ENCODE measurements at places on chromosomes 5 and 9.

DNA sequence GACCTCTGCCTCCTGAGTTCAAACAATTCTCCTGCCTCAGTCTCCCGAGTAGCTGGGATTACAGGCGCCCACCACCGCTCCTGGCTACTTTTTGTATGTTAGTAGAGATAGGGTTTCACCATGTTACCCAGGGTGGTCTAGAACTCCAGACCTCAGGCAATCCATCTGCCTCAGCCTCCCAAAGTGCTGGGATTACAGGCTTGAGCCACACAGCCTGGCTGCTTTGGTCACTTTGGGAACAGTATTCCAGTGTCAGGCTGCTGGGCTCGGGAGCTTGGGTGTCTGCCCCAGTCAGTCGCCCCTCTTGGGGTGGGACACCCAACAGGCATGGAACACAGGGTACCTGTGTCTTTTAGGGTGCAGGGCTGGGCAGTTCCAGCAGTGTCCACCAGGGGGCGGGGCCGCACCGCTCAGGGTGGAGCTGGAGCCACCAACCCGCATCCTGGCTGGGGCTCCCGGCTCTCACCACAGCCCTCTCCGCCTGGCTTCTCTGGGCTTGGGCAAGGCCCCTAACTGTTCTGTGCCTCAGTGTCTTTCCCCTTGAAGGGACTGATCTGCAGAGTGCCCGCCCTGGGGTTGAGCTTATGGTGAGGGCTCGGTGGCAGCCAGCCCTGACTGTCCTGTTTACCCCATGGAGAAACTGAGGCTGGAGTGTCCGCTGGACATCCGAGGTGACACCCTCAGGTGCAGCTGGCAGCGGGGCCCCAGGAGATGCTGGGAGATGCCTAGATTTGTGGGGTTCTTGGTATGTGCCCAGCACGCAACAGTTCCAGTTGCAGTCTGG lies 6.4 kb upstream of the RNU6ATAC start:
- no peak for DNase-seq

DNA sequence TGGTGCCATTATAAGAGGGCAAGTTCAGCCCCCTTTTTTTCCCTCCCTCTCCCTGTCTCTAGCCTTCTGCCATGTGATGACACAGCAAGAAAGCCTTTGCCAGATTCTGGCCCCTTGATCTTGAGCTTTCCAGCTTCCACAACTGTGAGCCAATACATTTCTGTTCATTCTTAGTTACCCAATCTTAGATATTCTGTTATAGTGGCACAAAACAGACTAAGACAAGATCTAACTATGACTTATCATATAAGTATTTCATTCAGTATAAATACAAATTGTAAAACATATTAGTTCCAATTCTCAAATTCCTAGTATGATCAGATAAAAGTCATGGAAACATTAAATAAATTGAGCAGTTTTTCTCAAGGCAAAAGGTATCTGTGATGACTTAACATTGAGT lies 276.3 kb downstream of the COX7C start:
- DNase-seq: no peak

- DNase-seq: no peak
Observed at GRCh38 chr5:166046956-166047355, 2244.5 kb upstream of the WWC1 start.

- no peak for DNase-seq
Observed at GRCh38 chr5:34626751-34627150, 29.4 kb upstream of the RAI14 start.

DNA sequence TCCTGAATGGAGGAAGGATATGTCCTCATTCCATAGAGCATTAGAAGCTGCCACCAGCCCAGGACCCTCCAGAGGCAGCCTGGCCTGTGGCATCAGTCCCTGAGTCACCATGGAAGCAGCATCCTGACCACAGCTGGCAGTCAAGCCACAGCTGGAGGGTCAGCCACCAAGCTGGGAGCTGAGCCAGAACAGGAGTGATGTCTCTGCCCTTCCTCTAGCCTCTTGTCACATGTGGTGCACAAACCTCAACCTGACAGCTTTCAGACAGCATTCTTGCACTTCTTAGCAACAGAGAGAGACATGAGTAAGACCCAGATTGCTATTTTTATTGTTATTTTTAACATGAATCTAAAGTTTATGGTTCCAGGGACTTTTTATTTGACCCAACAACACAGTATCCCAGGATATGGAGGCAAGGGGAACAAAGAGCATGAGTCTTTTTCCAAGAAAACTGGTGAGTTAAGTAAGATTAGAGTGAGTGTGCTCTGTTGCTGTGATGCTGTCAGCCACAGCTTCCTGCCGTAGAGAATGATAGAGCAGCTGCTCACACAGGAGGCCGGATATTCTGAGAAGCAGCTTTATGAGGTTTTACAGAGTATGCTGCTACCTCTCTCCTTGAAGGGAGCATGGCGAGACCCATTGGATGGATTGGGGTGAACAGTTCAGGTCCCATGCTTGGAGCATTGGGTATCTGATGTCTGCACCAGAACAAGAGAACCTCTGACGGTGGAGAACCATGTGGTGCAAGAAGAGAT lies 13.0 kb upstream of the CYFIP2 start:
- DNase-seq: no peak

DNA sequence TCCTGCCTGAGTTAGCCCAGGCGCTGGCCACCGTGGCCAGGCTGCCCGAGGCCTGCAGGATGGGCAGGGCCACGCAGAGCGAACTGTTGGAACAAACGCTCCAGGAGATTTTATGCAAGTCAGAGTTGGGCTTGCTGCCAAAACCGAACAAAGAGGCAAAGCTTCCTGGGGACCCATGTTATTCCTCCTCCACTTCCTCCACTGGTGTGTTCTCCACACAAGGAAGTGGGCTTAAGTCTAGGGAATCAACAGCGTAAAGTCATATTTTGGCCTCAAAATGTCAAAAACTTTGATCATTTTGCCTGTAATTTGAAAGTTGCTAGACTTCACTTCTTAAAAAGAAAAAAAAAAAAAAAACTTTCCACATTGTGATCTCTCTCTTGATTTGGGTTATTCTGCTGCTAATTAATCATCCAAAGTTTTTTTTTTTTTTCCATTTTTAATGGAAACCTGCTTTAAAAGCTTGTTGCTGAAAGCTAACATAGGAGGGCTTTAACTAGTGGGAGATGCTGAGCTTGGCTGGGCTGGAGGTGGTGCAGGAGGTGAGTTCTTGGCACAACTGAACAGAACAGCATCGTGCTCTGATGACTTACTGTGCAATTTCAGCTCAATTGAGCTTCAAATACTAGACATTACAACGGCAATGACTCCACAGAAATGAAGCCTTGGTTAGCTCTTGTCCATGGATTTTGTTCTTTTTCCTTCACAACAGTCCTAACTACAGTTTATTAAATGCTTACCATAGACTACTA lies 73.0 kb downstream of the PTPDC1 start:
- DNase-seq: peak; percentile 44

- peak; percentile 31 for DNase-seq
Observed at GRCh38 chr5:179974946-179975712, 67.4 kb upstream of the TBC1D9B start.

- peak; percentile 34 for DNase-seq
Observed at GRCh38 chr5:177368869-177369644, 11.3 kb downstream of the RGS14 start.

DNA sequence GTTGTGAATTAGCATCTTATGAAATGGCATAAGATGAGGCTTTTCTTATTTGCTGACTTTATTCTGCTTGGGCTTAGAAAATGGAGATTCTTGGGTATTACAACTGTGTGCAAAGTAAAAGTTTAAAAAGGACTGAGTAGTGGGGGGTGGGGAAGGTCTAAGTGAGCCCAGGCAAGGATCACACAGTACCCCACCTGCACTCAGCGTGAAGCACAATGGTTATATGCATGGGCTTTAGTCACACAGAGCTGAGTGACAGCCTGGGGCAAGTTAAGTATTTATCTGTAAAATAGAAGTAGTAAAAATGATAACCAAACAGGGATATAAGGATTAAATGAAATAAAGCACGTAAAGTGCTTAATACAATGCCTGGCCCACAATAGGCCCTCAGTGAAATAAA lies 247.4 kb downstream of the FAM114A2 start:
- DNase-seq: no peak

GRCh38 chr9:21852754-21853153 lies 50.3 kb downstream of the MTAP start:
- no peak for DNase-seq

- no peak for DNase-seq
Observed at GRCh38 chr5:124932791-124933600, 186.6 kb upstream of the ZNF608 start.

GRCh38 chr9:98345011-98345410 lies 89.6 kb upstream of the TBC1D2 start:
- DNase-seq: no peak

DNA sequence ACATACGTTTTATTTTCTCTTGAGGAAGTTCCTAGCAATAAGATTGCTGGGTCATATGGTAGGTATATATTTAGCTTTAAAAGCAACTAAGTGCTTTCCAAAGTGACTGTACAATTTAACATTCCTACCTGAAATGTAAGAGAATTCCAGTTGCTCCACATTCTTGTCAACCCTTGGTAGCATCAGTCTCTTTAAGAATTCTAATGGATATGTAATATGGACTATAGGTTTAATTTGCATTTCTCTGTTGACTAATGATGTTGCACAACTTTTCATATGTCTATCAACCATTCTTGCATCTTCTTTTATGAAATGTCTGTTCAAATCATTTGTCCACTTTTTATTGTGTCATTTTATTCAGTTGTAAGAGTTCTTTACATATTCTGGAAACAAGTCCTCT lies 6.7 kb upstream of the RASEF start:
- no peak for DNase-seq

DNA sequence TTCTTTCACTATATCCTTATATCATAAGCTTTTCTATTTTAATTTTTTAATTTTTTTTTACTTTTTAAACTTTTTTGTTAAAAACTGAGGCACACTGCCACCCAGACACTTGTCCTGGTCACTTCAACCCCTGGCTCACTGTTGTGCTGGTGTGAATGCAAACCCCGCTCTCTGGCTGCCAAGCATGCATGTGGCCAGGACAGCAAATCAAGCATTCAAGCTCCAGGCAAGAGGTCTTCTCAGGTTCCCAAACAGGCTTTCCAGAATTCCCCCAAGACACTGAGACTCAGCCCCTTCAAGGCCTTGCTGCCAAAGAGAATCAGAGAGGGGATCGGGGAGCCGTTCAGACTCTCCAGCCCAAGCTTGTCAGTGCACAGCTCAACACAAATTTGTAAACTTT lies 139.9 kb downstream of the FANCC start:
- no peak for DNase-seq

GRCh38 chr5:41648996-41649395 lies 138.6 kb upstream of the PLCXD3 start:
- DNase-seq: no peak

- DNase-seq: no peak
Observed at GRCh38 chr9:125887172-125887571, 140.0 kb downstream of the PBX3 start.

DNA sequence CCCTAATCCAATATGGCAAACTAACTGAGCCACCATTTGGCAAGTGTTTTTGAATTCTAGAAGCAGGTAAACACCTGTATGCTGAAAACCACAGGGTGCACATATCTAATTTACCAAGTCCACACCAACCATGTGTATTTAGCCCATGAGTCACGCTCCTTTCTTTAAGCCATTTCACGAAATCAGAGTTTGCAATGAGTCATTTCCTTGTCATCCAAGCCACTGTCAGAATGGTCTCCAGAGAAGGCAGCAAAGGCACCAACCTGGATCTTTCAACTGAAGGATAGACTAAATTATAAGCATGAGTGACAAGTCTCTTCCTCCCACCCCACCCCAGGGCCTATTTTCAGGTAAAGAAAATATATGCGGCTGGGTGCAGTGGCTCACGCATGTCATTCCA lies 110.0 kb downstream of the PAX5 start:
- DNase-seq: peak; percentile 22

GRCh38 chr5:122112733-122113558 lies 16.4 kb upstream of the ZNF474 start:
- no peak for DNase-seq

DNA sequence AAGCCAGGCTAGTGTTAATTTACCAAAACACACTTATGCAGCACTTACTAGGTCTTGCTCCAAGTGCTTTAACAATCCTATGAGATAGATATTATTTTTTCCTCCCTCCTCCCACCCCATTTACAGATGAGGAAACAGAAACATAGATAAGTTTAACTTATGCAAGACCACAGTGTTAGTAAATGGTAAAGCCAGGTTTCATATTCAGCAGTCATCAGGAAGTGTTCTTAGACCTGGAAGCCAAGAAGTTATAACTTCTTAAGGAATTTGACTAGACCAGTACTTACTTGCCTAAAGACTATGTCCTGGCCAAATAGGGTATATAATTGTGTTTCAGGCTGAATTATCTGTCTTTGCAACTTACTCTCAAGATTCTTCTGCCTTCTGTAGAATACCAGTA lies 15.9 kb downstream of the ABHD17B start:
- DNase-seq: peak; percentile 69

- DNase-seq: no peak
Observed at GRCh38 chr9:110128664-110129329, 79.2 kb downstream of the C9orf152 start.

DNA sequence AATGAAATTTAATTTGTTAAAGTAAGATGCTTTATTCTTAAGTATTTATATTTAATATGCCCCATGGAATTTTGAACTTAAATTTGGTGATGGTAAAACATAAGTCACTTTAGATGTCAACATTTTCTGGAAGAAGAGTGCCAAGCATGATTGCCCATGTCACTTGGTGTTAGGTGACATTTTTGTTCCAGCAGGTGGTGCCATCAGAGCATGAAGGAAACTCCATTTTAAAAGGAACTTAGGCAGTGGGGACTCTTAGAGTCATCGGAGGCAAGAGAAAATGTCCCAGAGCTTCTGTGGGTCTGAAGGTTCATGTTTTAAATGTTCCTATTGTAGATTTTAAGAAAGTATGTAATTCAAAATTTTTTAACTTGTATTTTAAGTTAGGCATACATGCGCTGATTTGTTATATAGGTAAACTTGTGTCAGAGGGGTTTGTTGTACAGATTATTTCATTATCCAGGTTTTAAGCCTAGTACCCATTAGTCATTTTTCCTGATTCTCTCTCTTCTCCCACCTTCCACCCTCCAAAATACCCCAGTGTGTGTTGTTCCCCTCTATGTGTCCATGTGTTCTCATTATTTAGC lies 789.3 kb downstream of the SEMA5A start:
- DNase-seq: no peak

DNA sequence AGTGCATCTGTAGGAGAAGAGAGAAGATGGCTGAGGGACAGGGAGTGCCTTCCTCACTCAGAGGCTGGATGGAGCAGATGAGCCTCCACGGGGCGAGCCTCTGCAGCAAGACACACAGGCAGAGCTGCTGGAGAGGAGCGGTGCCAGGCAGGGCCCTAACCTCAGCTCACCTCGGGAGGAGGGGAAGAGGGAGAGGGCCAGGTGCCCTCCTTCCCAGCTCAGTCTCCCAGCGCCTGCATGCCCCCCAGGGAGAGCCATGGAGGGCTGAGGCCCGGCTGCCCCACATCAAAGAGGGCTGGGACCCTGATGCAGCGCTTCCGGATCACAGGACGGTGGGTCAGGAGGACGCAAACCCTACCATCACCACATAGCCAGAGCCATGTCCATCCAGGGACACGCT lies 13.6 kb upstream of the SPATA31E1 start:
- DNase-seq: no peak

DNA sequence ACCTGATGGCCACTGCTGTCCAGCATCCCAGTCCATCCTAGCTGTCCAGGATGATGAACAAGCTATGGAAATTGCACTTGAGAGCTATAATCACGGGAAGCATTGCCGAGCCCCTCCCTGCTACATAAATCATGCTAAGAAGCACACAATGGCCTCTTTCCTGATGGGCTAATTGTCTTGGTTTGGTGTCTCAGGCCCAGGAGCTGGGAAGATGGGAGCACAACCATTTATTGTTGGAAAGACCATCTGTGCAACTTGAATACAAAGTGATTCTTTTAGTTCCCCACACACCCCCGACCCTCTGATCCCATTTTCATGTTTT lies 80.4 kb downstream of the RGS3 start:
- DNase-seq: no peak

Measured in inflammatory macrophage treated with lipopolysaccharide for 4 hours (primary cell).